ENCODE measurements at places on chromosomes 11 and 22.

GRCh38 chr11:102274628-102275027, 42.7 kb upstream of the BIRC3 start:
- DNase-seq = no peak

GRCh38 chr22:29768052-29768693, 1.0 kb downstream of the UQCR10 start:
- DNase-seq = no peak

DNA sequence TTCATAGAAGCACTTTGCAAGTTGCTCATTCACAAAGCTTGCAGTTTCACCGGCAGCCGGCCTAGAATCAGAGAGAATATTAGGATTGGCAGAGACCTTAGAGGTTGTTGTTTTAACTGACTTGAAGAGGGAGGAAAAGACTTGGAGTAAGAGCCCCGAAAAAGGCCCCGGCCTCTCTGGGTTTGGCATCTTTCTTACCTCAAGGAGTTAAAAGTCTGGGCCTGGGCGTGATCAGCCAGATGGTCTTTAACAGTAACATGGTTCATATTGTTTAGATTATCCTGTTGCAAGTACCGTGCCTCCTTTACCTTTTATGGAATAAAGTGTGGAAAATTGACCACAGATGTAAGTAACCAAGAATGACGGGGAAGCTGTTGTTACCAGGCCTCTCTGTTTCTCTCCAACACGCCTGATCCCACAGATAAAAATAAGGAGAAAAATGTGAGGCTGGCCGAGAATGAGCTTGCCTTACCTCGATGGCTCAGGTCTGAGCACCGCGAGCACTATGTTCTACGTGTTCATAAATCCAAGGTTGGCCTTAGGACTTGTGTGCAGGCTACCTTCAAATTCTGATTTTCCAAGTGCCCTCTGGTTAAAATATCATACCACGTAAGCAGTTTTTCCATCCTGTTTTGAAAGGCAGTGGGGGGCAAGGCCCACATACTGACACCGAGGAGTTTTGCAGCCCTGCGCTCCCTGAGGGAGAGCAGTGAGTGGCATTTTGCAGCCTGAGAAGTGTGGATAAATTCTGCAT, 56.4 kb downstream of the PARVA start:
- no peak for DNase-seq

- DNase-seq = no peak
Observed at GRCh38 chr11:63764679-63765647, 3.6 kb downstream of the ZFTA start.

GRCh38 chr11:128904656-128905344, 13.6 kb downstream of the KCNJ5 start:
- DNase-seq = peak; percentile 56

- no peak for DNase-seq
Observed at GRCh38 chr22:17707526-17707925, 66.7 kb downstream of the BID start.

DNA sequence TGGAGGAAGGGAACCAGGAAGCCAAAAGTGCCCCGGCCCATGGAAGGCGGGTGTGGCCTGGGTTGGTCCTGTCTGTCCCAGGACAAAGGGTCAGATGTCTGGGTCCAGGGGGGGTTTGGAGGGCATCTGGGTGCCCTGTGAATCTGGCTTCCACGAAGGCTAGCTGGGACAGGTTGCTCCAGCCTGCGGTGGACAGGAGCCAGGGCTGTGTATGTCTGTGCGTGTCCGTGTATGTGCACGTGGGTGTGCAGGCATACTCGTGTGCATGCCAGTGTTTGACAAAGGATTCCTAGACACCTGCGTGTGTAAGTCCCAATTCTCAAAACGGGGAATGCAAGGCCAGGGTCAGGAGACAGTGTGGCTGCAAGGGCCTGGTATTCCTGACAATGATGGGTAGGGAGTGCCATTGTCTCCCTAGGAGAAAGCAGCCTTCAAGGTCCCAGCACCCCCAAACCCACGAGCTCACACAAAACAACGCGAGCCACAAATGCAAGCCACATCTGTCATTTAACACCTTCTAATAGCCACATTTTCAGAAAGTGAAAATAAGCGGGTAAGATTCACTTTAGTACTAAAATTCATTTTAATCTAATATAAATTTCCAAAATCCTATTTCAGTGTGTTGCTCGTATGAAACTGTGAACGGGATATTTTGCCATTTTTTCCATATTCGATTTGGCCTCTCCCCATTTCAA, 78.4 kb upstream of the WNT7B start:
- no peak for DNase-seq

DNA sequence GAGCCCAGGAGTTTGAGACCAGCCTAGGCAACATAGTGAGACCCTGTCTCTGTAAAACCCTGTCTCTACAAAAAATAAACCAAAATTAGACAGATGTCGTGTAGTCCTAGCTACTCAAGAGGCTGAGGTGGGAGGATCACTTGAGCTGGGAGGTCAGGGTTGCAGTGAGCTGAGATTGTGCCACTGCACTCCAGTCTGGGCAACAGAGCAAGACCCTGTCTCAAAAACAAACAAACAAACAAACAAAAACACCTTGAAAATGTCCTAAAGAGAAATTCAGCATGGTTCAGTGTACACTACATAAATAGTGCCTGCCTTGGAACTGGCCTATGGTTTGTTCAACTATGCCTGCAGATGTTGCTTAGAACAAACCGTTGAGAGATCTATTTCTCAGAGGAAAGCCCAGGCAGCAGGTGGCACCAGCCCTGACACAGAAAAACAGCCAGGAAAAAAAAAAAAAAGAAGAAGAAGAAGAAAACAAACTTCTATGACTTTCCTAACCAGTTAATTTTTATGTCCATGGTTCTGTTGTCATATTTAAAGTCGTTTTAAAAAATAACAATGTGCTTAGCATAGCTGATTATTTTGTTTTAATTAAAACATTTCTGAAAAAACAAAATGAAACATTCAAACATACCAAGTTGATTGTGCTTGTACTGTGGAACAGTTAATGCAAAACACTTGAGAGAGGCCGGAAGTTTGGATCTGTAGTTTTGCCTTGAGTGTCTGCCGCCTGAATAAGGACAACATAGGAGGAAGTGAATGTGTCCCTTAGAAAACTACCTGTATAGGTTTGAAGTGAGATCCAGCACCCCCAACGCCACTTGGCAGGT, 5.4 kb downstream of the KREMEN1 start:
- no peak for DNase-seq

- DNase-seq = no peak
Observed at GRCh38 chr11:116507016-116507415, 265.8 kb downstream of the BUD13 start.

GRCh38 chr11:27563201-27563600, 56.6 kb upstream of the LIN7C start:
- peak; percentile 14 for DNase-seq

GRCh38 chr11:101916422-101916821, at the start of gene ANGPTL5:
Gene ANGPTL5 (minus strand): TSS chr11:101916522. CDS start chr11:101907909, 8,613 bp downstream.
- no peak for DNase-seq

DNA sequence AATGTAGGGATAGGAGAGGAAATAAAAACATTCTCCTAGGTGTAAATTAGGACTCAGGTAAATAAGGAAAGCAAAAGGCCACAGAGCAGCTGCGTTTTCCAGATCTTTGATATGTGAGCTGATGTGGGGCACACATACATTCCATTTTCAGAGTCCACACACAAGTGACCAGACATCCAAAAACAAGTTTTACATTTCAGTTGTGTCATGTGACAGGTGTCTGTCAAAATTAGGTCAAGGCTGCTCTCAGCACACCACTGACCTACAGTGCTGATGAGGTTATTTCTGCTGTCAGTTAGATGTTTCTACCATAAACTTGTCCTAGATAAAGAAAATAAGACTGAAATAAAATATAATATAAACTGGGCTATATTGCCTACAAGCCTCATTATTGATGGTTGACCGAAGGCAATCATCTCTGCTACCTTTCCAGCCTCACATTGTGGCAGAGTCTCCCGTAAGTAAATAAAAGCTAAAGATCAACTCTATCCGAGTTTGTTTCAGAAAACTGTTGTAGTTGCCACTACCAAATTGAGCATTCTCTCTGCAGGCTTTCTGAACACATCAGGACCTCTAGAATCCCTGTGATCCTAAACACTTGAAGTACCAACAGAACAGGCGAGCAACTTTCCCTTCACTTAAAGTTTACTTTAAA, 7.9 kb downstream of the ARHGAP20 start:
- DNase-seq = no peak

DNA sequence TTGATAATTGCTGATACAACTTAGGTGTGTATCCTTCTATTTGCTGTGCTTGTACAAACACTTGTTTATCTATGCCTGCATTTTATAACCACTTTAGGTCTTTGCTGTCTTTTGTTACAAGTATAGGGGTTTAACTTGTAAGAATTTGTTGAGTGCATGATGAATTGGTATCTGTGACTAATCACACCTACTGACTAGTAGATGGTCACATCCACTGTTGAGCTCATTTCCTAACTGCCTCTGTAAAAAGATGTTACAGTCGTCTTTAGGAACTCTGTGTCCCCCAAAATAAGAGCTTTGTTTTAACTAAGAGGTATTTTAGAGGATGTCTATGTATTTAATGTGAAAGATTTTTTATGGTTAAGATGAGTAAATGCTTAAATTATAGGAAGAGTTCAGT, 60.5 kb downstream of the HIPK3 start:
- no peak for DNase-seq

- DNase-seq = no peak
Observed at GRCh38 chr11:69494851-69495250, 13.4 kb downstream of the LINC01488 start.

GRCh38 chr11:124897674-124898262, at the start of gene ROBO4:
Gene ROBO4 (minus strand): TSS chr11:124897865. CDS start chr11:124897795, 70 bp downstream.
- peak; percentile 7 for DNase-seq

DNA sequence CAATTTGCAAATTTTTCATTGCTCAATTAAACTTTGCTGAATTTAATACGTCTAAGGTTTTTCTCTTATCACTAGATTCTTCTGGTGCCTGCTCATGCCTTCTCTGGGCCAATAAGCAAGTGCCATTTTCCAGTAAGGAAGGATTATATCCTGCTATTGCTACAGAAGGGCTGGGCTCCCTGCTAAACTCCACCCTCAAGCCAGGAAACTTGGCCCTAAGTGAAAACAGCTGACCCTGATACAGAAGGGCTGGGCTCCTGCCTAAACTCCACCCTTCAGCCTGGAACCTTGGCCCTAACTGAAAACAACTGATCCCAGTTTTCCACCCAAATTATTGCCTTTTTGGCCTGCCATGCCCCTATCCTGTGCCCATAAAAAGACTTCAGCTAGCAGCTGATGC, 385.3 kb downstream of the DYNC2H1 start:
- no peak for DNase-seq

GRCh38 chr11:86620891-86621521, 51.4 kb downstream of the ME3 start:
- no peak for DNase-seq

DNA sequence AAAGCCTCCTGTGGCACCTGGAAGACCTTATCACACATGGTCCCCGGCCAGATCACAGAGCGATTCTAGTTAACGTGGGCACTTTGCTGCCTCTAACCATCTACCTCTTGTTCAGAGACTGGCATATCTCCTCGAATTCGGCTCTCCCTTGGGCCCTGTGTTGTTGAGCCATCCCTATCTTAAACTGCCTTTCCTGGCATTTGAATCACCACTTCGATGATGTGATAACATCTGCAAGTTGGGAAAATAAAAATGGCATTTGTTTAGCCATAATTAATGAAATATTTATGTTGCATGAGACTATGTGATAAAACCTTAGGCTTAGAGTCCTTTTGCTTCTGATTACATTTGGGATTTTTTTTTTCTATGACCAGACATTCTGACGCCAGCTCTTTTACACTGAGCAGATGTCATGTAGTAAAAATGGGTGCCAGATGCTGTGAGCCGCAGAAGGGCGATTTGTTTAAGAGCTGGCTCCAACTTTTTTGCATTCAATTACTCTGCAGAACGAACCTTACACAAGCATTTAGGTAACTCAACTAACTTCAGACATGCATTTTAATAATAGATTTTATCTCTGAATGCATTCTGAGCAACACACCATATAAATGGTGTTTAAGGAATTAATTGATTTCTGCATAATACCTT, 58.5 kb upstream of the PARVA start:
- DNase-seq = peak; percentile 30

GRCh38 chr11:61532134-61533038, 23.8 kb downstream of the LRRC10B start:
- DNase-seq = peak; percentile 70

GRCh38 chr11:76551400-76551799, 106.6 kb downstream of the EMSY start:
- no peak for DNase-seq

DNA sequence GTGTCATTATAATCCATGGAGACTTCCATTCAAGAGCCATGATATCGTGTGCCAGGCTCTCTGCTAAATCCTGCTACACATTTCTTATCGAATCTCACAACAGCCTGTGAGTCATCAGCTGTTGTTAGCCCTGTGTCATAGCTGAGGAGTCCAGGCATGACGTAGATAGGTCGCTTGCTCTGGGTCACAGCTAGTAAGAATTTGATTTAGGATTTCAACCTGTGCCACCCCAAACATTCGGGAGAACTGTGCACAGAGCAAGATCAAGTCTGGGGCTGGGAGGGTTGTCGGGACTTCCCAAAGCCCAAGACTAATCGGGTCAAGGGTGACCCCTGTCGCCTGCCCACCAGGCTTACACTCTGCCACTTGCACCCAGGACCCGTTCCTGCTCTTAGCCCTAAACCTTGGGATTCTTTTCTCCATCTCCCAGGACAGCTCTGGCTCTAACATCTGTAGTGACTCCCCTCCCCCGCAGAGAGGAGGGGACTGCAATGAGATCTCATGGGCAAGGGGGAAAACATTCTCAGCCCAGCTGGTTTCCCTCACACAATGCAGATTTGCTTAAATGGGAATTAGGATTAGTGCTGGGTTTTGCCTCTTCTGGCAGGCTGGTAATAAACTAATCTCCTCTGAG, 34.3 kb downstream of the TSPAN18 start:
- peak; percentile 81 for DNase-seq

DNA sequence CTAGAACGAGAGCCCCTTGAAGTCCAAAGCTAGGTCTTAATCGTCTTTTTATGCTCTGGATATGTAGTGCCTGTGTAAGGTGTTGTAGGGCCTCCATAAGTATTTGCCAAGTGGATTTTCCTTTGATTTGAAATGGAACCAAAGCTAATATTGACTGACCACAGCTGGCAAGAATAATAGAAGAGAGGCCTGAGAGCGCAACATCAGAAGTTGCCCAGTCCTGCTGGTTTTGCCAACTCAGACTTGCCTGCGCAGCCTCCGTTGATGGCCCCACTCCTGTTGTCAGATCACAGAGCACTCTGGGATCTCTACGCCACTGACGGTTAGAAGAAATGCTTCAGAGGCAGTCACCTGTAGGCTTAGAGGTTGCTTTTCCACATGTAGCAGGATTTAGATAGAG, 251.2 kb downstream of the TENM4 start:
- DNase-seq = no peak
